Cardiac fibroblast (primary cell): ENCODE measurements at places on chromosomes 2 and 18.

GRCh38 chr2:168713325-168713724, 89.1 kb upstream of the NOSTRIN start:
- DNase-seq, result no peak

GRCh38 chr2:74854401-74854800, 20.5 kb downstream of the HK2 start:
- no peak for DNase-seq

- DNase-seq, result no peak
Measured at GRCh38 chr2:20966061-20966595, 77.7 kb downstream of the APOB start.

GRCh38 chr18:78580835-78581339, 398.7 kb upstream of the SALL3 start:
- DNase-seq, result no peak

- DNase-seq, result no peak
Measured at GRCh38 chr18:25510096-25510495, 158.1 kb upstream of the ZNF521 start.

DNA sequence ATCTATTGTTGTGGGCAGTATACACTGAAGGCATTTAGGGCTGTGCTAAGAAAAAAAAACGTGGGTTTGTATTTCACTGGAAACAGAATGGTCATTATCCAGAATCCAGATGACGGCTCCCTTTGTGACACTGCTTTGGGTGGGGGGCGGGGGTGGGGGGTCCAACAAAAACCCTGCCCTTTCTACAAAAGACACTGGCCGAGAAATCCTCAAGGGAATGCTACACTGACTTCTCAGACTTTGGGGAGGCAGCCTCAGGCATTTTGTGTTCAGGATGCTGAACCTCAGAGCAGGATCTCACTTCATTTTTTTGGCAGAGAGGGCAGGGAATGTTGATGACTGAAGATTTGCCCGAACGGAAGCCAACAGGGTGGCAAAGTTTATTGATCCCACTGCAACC, 417.1 kb downstream of the HRH4 start:
- no peak for DNase-seq

- DNase-seq, result no peak
Measured at GRCh38 chr2:55084641-55085040, 34.4 kb upstream of the RTN4 start.

- no peak for DNase-seq
Measured at GRCh38 chr2:160345071-160345764, 145.1 kb upstream of the ITGB6 start.

DNA sequence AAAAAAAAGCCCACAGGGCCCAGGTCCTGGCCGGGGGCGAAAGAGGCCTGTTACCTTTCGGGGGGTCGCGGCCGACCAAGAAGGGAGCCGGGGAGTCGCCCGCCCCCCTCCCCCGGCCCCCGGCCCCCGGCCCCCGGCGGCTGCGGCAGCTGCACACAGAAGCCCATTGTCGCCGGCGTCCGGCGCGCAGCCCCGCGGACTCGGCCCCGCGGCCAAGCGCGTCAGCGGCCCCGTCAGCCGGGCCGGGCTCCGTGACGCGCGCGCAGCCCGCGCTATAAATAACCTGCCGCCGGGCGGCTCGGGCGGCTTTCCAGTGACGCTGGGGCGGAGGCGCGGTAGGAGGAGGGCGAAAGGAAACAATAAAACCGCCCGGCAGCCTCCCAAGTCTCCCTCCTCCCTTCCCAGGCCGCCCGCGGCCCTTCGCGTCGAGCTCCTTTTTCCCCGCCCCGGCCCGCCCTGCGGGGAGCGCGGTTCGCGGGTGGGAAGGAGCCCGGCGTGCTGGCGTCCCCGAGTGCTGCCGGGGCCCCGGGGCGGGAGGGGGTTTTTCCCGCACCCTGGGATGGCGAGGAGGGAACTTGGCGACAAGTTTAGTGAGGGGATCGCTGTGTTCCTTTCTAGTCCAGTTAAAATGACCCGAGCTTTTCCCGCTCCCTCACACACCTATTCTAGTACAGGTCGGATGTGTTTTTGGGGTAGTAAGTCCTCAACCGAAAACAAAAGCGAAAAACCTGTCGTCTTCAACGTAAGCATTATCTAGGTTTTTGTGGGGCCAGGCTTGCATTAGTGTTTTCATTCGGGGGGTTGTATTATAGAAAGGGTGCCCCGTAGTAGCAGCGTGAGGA, 10.0 kb upstream of the NR4A2 start:
- peak; percentile 97 for DNase-seq

- DNase-seq, result no peak
Measured at GRCh38 chr2:40325116-40325515, 126.8 kb downstream of the SLC8A1 start.

- peak; percentile 56 for DNase-seq
Measured at GRCh38 chr2:207432453-207432852, 97.3 kb upstream of the CREB1 start.

- DNase-seq, result no peak
Measured at GRCh38 chr2:123791684-123792083, 233.4 kb upstream of the CNTNAP5 start.

DNA sequence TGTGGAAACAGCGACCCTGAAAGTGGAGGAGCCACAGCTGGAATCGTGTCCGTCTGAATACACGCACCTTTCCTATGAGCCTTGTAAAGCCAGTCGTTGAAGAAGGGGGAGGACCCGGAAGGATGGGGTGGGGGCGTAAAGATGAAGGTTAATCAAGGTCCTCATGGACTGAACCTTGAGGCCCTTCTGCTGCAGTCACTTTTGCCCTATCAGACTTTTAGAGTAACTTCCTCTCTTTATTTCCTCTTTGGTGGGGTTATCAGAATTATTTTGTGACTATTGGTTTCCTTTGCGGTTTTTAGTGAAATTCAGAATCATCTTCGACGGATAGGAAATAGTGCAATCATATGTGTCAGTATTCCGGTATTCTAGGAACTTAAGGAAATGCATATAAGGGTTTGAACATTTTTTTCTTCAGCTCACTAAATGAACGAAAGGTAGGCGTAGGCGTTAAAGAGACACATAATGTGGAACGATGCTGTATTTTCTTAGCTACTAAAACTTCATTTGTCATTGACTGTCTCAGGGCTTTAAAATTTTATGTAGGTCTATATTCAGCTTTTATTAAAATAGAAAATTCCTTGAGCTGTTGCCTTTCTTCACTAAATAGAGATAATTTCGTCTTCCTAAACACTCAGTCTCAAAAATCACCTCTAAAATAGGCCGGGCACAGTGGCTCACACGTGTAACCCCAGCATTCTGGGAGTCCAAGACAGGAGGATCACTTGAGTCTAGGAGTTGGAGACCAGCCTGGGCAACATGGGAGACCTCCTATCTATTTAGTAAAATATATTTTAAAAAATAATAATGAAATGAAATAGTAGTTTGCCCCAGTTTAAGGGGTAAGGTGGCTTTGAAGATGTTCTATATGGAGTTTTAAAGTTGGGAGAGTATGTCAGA, 1.4 kb upstream of the YES1 start:
- DNase-seq, result peak; percentile 33

GRCh38 chr2:26890341-26891000, 42.5 kb downstream of the DPYSL5 start:
- DNase-seq, result no peak

GRCh38 chr2:239443666-239444567, 43.1 kb upstream of the HDAC4 start:
- DNase-seq, result peak; percentile 8

DNA sequence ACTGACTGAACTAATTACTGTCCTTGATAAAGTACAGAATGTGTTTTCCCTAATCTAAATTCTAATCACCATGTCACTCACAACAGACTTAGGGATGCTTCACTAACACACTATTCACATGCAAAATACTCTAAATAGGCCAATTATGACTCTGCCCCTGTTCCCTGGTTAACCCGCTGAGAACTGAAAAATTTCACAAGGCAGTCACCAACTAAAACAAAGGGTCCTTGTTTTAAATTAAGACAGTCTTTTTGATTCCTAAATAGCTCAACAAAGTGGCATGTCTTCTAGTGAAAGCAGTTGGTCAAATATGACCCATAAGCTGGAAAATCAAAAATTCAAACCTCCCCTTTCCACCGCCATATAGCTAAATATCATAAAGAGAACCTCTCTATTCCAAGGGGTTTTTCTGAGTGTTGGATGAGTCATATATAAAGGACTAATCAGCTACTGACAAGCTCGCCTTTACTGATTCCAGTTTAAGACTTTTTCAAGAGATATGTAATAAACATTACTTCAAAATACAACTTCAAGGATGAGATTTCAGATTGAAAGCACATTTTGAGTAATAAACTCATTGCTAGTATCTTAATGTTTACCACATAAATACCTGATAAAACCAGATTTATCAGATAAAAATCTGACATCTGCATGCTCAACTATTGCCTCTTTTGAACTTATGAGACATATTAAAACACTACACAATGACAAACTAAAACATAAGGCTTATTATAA, 235.8 kb downstream of the TCF4 start:
- DNase-seq, result no peak

- DNase-seq, result no peak
Measured at GRCh38 chr2:8663997-8664396, 17.9 kb upstream of the ID2 start.

DNA sequence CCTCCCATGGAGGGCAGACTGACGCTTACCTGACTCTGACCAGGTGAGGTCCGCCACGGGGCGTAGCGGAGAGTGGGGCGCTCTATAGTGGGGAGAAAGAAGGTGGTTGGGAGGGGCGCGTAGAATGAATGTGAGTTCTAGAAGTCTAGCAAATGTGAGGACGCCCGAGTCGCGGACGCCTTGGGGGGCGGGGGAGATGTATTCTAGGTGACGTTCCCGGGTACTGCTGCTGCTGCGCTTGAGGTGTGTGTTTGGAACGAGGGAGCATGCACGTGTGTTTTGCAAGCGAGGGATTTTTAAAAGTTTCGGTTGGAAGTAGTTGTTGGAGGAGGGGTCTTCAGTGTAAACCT, 758 bp downstream of the RIF1 start:
- peak; percentile 22 for DNase-seq

DNA sequence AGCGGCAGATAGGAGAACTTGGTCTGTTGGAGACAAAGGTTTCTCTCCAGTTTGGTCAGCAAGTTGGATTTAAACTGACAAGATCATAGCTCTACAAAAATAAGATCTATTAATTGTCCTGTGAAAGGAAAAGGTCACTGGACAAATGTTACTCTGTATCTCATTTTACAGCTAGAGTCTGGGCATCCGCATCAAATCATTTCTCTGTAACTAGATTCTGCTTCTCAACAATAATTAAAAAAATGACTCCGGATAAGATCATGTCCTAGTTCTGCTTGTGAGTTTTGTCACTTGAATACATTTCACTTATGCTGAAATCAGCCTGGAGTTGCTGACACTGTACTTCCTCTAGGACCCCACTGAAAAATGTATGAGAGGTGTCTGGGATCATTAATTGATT, 310.8 kb downstream of the ALK start:
- DNase-seq, result no peak

- DNase-seq, result no peak
Measured at GRCh38 chr2:134910763-134911399, 7.7 kb upstream of the CCNT2 start.

DNA sequence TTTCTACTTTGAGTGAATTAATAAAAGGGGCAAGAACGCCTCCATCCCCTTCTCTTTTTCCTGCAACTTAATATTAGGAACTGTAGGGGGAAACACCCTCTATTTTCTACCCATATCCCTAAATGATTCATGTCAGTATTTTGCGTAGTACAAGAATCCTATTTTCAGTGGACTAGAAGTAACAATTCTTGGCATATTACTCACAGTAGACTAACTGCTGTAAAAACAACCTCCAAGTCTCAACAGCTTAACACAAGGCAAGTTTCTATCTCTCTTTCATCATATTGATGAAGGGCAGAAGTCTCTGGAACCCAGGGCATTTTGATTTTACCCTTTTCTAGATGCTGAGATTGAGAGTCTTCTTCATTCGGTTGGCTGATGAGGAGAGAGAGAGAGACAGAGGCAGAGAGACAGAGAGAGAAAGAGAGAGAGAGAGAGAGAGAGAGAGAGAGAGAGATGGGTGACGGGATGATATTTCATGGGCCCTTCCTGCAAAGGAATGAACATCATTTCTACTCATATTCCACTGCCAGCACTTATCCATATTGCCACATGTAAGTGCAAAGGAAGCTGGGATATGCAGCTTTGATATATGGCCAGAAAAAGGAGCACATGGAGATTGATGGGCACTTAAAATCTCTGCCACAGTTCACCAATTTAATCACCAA, 481.6 kb downstream of the LPIN1 start:
- DNase-seq, result peak; percentile 88

DNA sequence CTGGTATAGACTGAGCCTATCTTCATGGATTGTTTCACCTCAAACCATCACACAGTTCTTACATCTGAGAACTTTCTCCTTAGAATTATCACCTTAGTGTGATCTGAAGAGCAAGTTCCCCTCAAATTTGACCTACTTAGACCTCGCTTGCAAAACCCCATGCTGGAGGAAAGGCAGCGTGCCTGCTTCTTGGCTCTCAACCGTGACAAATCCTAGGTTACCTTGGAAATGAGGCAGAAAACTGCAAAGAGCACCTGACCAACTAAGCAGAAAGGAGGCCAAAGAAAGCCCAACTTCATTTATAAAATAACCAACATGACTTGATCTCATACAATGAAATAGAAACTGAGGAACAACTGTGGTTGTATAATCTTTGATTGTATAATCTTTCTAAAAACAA, 146.4 kb downstream of the RAB3GAP1 start:
- DNase-seq, result no peak

DNA sequence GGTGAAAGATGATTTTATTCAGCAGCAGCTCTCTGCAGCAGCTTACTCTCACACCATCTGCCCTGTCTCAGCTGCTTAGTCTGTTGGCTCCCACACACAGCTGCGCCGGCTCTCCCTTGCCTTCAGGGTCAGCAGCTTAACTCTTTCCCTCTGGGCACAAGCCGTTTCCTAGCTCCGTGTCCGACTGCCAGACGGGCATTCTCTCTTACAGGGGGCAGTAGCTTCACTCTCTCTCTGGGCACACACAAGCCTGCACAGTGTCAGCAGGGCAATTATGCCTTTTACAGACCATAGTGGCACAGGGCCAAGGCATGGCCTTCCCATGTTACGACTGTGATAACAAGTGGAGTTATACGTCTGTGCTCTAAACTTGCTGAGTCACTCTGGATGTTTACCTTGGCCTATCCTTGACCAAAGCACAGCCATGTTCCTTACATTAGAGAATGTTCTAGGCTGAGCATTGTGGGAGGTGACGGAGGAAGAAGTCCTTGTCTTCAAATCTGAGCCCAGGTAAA, 31.7 kb downstream of the PCARE start:
- peak; percentile 56 for DNase-seq

- DNase-seq, result no peak
Measured at GRCh38 chr2:5977477-5977876, 285.3 kb downstream of the SOX11 start.
